ENCODE measurements at places on chromosomes 1 and 21.
A peak's percentile ranks its signal among the peaks of the same experiment; 100 is the strongest.

DNA sequence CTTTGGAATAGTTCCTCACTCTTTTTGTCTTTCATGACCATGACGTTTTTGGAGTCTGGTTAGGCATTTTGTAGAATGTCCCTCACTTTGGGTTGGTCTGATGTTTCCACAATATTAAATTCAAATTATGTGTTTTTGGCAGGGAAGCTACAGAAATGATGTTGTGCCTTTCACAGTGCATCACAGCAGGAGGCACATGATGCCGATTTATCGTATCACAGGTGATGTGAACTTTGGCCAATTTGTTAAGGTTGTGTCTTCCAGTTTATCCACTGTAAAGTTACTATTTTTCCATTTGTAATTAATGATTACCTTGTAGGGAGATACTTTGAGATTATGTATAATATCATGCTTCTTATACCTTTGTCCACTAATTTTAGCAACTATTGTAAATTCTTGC, 114.3 kb downstream of the FGGY start:
- no peak for DNase-seq

DNA sequence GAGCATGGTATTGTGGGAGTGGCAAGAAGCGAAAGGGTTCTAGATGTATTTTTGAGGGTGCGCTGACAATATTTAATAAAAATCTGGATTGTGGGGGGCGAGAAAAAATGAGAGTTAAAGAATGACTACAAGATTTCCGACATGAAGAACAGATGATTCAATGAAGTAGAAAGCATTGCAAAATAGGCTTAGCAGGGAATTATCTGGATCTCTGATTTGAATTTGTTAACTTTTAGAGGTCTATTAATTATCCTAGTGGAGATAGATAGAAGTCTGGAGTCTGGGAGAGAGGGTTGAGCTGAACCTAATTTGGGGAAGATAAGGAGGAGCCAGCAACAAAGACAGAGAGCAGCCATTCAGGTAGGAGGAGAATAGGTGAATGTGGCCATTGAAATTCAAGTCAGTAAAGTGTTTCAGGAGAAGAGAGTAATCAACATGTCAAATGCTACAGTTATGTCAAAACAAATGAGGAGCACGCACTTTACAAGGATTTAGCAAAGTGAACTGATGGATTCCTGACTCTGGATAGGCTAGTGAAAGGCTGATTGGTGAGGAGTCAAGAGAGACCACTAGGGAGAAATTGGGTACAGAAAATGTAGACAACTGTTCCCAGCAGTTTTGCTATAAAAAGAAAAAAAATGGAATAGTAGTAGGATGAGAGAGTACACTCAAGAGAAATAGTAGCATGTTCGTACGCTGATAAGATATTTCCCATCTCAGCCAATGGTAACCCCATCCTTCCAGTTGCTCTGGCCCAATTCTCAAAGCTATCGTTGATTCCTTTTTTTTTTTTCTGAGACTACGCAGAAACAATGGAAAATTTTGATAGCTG, 393.2 kb upstream of the CXADR start:
- DNase-seq, result no peak

- DNase-seq, result no peak
Observed at GRCh38 chr21:20207335-20207734, 790.9 kb upstream of the NCAM2 start.

DNA sequence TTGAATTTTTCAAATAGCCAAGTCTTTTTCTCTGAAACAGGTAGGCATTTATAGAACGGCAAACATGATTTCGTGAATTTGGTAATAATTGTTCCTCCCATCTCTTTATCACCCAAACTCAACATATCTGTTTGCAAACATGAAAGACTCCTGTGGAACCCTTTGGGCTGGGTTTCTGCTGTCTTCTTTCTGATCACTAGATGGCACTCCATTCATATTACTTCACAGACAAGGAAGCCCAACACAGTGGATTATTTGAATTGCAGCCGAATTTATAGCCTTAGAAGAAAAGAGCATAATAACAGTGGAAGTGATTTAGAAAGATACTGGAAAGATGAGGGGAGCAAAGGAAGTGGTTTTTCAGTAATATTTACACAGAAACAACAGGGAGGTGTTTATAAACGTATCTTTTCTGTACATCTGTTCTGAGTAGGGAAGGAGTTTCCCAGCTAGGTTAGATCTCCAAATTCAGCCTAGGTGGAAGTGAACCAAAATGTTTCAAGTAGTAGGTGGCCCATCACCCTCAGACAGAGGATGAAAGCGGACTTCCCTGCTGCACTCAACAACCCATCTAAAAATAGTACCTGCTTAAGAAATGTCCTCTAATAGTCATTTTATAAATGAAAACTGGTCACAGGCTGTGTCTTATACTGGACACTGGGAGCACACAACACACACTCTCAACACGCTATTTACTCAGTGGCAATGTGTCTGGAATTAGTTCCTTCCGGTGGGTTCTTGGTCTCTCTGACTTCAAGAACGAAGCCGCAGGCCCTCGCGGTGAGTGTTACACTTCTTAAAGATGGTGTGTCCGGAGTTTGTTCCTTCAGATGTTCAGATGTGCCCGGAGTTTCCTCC, 67.6 kb downstream of the MAP3K21 start:
- peak; percentile 55 for DNase-seq

- no peak for DNase-seq
Observed at GRCh38 chr1:193705554-193705981, 519.2 kb upstream of the B3GALT2 start.

DNA sequence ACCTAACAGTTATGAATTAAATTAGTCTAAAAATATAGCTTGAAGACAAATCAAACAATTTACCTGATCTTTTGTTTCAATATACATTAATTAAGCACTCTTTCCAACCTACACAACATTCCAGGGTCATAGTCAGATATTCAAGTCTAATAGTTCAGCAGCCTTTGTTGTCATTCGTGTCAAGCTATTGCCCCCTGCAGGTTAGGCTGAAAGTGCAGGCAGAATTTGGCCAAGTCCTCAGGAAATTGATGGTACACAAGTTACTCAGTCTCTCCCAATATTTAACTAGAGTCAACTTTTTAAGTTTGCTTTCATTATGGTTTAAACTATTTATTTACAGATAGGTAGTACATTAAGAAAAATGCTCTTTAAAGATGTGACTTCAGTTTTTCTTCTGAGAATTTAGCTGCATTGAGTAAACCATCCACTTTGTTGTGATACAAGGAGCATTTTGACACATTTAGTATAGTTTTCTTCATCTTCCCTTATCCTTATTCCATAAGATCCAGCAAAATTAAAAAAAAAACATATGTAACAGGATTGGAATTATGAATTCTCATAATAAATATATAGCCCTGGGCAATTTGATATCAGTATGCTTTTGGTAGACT, 130.3 kb upstream of the DPYD start:
- peak; percentile 81 for DNase-seq

- DNase-seq, result no peak
Observed at GRCh38 chr1:165467706-165468105, 22.8 kb upstream of the RXRG start.

DNA sequence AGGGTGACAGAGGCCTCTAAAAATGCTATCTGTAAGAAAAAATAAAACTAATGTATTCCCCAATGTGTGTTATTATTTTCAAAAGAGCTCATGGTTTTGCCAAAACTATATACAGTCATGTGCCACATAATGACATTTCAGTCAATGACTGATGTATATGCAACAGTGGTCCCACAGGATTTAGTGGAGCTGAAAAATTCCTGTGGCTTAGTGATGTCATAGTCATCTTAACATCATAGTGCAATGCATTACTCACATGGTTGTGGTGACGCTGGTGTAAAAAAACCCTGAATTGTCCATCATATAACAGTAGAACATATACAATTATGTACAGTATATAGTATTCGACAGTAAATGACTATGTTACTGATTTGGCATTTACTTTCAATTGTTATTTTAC, 172.4 kb downstream of the CACNA1E start:
- DNase-seq, result no peak

Data from CD4-positive, alpha-beta T cell treated with Interleukin-17A for 1 hour (primary cell).